CD4-positive, alpha-beta T cell treated with Interleukin-4 for 4 hours (primary cell): ENCODE measurements at places on chromosomes 6 and 20.

GRCh38 chr6:151992091-151992490, 184.6 kb downstream of the ESR1 start:
- DNase-seq, result no peak

- no peak for DNase-seq
These were observed 29.4 kb upstream of the RPS6KA2 start for GRCh38 chr6:166656230-166657151.

DNA sequence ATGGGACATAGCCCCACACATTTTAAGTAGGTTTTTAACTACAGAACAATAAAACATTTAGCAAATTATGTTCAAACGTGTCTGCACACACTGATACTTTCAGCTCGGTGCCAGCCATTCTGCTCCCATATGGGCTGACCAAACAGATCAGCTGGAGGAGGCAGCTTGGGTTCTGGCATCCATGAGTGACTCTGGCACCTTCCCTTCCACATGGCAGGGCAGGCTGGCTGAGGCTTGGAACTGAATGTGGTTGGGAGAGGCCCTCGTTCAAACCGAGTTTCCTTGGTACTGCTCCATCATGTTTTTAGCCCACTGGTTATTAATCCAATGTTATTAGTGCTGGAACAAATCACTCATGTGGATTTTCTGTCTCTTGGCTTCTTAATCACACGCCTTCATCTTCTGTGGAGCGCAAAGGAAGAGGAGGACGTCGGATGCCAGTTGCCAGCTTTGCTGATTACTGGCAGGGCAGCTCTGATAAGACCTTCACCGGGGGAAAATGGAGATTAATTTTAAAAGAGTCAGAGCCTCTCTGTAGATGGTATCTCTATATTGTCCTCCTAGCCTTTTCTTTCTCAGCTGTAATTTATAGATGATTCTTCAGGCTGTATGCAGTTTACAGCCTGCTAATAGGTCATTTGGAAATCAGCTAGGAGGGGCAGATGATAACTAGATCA, 93.1 kb upstream of the TIAM2 start:
- DNase-seq, result no peak

DNA sequence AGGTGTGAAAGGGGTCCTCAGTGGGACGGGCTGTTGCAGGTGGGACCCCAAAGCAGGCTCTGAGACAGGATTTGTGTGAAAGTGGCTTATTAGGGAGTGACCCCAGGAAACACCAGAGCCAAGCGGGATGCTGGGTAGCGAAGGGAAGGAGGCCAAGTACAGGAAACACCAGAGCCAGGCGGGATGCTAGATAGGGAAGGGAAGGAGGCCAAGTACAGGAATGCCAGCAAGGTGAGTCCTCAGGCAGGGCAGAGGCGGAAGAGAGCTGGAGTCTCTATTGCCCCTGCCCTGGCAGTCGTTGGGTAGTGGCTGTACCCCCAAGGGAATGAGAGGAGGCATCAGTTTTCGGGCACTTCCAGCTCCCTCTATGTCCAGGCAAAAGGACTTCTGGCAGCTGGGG, 30.5 kb upstream of the TGM2 start:
- DNase-seq, result no peak

DNA sequence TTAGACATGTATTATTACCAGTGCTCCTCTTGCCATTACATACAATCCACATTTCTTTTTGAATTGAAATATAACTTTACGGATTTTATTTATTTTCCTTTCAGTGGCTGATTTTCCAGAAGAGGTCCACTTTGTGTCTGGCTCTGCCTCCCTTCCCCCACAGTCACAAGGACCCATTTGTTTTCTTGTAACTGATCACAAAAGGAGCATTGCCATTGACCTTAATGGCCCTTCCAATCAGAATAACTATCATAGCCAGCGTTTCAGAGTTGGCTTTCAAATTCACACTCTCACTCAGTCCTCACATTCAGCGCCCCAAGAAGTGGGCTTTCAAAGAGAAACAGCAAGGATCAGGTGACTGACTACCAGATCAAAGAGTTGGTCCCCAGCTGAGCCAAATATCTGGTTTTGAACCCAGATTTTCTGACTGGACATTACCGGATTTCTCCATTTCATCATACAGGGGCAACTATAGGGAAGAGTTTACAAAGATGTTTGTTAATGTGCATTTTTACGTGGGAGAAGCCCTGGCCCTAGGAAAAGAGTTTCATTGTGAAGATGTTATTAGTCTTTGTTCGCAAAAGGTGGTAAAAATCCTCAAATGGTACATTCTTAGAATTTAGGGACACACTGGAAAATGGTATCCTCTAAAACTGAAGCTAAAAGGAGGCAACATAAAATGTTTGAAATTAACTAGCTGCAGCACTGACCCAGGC, 2.0 kb upstream of the SLC22A23 start:
- DNase-seq, result no peak

GRCh38 chr6:158439255-158439654, 120.6 kb upstream of the TMEM181 start:
- DNase-seq, result no peak

DNA sequence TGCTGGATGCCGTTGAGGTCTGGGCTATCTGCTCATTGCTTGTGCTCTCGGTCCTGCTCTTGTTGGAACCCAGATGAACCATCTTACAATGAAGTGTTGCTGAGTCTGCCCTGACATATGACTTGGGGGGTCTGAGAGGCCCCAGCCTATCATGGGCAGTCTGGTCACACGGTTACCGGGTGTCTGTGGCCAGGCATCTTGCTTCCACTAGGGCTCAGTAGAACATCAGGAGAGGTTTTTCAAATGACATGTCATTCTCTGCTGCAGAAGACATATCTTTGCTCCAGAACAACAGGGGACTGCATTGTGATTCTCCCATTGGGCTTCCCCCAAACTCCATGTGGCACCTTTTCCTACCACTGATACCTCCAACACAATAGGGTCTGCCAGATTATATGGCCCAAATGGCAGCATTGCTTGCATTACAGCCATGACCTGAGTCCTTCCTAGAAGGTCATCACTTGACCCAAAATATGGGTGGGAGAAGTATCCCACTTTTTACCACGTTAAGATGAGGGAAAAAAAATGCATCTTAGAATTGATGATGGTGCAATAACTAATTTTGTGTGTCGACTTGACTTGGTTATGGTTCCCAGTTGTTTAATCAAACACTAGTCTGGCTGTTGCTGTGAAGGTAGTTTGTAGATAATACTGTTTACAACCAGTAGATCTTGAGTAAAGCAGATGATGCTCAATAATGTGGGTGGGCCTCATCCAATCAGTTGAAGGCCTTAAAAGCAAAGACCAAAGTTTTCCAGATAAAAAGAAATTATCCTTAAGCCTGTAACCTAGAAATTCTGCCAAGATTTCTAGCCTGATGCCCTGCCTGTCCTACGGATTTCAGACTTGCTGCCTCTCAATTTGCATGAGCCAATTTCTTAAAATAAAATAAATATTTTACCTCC, 241.0 kb downstream of the QKI start:
- no peak for DNase-seq

- no peak for DNase-seq
These were observed 75.7 kb downstream of the TCP11 start for GRCh38 chr6:35065441-35065800.

DNA sequence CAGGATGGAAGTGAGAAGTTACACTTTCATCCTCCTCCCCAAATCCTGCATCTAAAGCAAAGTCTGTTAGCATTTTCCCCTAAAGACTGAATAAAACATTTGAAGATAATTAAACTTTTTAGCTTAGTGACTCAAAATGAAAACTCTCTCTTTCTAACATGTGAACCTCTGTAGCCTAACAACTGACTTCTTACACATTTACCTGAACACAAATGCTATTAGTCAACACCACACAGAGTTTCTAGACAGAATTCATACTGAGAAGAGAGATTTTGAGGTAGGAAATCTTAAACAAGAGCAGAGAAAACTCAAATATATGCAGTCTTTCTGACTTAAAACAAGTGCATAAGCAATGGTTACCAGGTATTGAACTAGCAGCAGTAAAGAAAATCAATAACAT, 149.9 kb upstream of the SMLR1 start:
- DNase-seq, result no peak

DNA sequence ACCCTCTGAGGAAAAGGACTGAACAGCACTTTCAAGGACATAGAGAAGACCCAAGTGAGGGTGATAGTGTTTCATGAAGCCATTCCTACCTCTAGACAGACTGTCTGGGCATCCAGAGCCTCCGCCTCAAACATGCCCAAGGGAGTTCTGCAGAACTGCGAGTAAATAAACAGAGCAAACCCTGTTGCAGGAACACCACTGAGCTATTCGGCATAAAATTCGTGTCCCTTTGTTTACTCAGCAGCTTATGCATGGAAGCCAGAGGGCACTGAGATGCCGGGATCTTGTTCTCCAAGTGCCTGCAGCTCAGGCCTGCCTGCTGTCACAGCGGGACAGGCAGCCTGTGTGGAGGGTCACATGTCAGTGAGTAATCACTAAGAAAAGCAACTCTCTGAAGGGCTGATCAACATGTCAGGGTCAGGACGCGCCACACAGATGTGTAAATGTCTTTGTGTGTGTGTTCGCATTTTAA, 164.9 kb upstream of the HEY2 start:
- no peak for DNase-seq

DNA sequence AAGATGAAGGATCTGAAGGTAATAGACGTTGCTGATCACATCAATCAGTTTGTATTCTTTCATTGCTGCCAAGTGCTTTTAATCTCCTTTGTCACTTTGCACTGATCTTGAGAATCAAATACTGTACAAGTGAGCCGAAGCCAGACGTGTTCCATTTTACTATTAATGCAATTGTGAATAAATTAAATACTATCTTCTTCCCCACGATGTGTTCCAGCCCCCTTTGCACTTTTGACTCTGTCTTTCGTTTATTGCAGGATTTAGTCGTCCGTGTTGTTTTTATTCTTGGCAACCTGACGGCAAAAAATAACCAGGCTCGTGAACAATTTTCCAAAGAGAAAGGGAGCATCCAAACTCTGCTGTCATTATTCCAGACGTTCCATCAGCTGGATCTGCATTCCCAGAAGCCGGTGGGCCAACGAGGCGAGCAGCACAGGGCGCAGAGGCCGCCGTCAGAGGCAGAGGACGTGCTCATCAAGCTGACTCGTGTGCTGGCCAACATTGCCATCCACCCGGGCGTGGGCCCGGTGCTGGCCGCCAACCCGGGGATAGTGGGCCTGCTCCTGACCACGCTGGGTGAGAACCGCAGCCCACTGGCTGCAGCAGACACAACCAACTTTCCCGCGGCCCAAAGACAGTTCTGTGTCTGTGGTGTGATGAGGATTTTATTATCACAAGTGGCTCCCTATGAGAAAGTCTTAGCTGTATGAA, 104.7 kb downstream of the ARMC2 start:
- no peak for DNase-seq

GRCh38 chr6:149852180-149852579, 12.0 kb downstream of the LRP11 start:
- DNase-seq, result no peak

- DNase-seq, result no peak
These were observed 1.7 kb upstream of the VSTM2L start for GRCh38 chr20:37901240-37901639.

GRCh38 chr20:24473435-24474223, 4.2 kb downstream of the SYNDIG1 start:
- no peak for DNase-seq

GRCh38 chr6:34819571-34820480, 27.9 kb downstream of the BLTP3A start:
- no peak for DNase-seq

DNA sequence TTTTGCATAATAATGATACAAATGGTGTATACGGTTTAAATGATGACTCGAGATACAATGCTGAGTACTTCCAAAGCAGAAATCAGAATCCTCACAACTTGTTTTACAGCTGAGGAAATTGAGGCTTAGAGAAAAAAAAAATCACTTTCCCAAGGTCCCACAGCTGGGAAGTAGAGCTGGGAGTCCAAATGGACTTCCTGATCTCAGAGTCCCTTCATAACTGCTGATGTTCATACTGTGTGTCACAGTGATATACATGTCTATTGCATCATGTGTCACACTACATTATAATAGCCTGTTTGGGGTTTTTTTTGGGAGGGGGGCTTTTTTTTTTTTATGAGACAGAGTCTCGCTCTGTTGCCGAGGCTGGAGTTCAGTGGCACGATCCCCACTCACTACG, 8.5 kb downstream of the HM13 start:
- no peak for DNase-seq

DNA sequence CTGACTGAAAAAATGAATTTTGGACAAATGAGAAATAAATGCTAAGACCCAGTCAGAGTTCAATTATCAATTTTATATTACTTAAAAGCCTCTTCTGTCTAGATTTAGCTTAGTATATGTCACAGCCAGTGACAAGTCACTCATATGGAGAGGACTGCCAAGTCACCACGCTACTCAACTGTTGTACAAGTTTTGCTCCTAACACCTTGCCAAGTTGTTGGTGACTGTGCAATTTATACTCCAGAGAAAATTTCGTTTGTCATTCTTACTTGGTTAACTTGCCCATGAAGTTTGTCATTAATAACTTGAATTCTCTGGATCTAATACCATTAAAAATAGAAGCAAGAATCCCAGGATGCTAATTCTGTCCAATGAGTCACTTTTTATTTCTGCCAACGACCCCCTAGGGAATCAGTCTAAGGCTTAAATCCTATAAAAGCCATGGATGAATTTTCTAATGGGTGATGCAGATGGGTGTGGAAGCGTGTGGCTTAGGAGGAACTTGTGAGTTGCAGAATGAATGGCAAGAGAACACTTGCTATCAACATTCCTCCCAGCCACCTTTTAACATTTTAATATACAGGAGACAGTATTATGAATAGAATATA, 30.4 kb upstream of the FBXO30 start:
- DNase-seq, result no peak

GRCh38 chr6:169501128-169501527, 200.7 kb downstream of the WDR27 start:
- no peak for DNase-seq

GRCh38 chr20:16576219-16576618, 3.0 kb upstream of the KIF16B start:
- no peak for DNase-seq

DNA sequence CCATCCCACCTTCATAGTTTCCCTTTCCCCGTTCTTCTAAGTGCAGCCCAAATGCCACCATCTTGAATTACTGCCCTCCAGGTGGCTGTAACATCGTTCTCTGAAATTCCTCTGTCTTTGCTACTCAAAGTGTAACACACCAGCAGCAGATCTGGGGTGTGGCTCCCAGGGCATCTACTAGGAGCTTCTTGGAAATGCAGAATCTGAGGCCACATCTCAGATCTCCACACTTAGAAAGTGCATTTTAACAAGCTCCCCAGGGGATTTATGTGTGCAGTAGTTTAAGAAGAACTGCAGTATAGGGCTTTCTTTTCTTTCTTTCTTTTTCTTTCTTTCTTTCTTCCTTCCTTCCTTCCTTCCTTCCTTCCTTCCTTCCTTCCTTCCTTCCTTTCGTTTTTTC, 1.7 kb upstream of the MLIP start:
- no peak for DNase-seq

DNA sequence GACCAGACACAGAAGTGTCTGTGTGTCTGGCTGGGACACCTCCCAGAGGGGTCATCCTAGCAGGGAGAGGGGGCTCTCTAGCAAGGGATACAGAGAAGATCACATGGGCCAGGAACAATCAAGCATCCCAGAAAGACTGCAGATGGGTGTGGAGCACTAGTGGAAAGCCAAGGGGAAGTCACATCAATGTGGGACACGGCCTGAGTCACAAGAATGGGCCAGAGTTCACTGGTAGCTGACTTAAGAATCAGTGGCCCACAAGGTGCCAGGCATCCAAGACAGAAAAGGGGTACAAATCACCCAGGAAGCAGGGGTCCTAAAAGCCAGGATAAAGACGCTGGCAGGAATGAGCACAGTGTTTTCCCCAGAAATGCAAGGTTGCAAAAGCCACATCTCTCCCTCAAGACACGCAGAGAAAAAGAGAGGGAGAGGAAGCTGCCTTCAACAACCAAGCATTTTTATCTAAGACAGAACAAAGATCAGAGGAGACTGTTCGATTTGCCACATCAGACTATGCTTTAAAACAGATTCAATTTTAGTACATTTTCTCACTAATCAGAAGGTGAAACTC, 113.6 kb upstream of the DST start:
- DNase-seq, result no peak
